ENCODE measurements at places on chromosomes 7 and 10.

DNA sequence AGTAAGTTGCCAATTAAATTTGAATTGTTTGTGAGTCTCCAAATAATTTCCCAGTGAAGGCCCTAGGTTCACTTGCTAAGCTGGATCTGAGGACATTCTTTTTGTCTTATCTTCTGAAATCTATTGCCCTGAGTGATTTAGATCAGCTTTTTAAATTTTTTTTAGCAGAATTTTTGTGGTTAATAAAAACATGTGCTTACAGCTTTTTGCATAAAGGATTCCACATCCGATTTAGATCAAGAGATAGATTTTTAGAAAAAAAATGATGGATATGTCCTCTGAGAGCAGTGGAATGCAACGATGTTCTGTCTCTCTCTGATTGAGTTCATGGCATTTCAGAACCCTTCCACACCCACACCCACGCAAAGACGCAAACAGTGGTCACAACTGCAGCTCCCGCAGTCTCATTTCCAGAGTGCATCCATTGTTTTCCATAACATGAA lies 358.8 kb downstream of the SUGCT start:
- DNase-seq = no peak

- no peak for DNase-seq
These were observed 7.1 kb upstream of the ZMIZ1 start for GRCh38 chr10:79061441-79062315.

GRCh38 chr7:75575488-75576121 lies 83.5 kb downstream of the SPDYE5 start:
- DNase-seq = no peak

DNA sequence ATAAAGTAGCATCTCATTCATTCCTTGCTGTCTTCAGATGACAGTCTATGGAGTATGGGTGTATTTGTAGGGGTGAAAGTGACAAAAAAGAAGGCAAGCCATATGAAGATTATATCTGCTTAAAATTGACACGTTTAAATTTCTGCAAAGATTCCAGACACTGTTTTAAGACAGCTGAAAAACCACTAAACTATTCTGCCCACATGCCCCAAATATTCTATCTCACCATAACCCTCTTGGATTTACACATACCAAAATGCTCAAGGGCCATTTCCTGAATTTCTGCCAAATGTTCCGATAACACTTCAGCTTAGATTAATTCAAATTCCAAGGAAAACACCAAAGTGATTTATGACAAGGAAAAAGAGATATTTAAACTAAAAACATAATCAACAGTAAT lies 99.9 kb upstream of the IL6 start:
- DNase-seq = no peak

Measured in activated effector memory CD4-positive, alpha-beta T cell treated with Interleukin-2 at 50 U/mL for 16 hours (primary cell).